ENCODE measurements at places on chromosomes 16 and 17.

- no peak for DNase-seq
Measured at GRCh38 chr16:83066881-83067280, 440.1 kb downstream of the CDH13 start.

- no peak for DNase-seq
Measured at GRCh38 chr16:4460936-4461249, 13.5 kb downstream of the NMRAL1 start.

GRCh38 chr16:81707411-81708265, 71.5 kb upstream of the PLCG2 start:
- DNase-seq = no peak

GRCh38 chr16:81496742-81497141, 52.1 kb downstream of the CMIP start:
- DNase-seq = no peak

- peak; percentile 38 for DNase-seq
Measured at GRCh38 chr17:4444782-4445473, 11.2 kb downstream of the SPNS3 start.

- no peak for DNase-seq
Measured at GRCh38 chr17:80205811-80206210, 14.3 kb downstream of the SGSH start.

- DNase-seq = no peak
Measured at GRCh38 chr17:81508639-81509206, 3.9 kb downstream of the ACTG1 start.

- DNase-seq = no peak
Measured at GRCh38 chr16:65831903-65832666, 534.4 kb upstream of the CDH5 start.

GRCh38 chr16:18942061-18942460, 15.9 kb upstream of the SMG1 start:
- no peak for DNase-seq

GRCh38 chr17:76382351-76382802, 2.0 kb upstream of the SPHK1 start:
- peak; percentile 58 for DNase-seq

GRCh38 chr16:11528053-11528452, 58.7 kb downstream of the LITAF start:
- DNase-seq = no peak

DNA sequence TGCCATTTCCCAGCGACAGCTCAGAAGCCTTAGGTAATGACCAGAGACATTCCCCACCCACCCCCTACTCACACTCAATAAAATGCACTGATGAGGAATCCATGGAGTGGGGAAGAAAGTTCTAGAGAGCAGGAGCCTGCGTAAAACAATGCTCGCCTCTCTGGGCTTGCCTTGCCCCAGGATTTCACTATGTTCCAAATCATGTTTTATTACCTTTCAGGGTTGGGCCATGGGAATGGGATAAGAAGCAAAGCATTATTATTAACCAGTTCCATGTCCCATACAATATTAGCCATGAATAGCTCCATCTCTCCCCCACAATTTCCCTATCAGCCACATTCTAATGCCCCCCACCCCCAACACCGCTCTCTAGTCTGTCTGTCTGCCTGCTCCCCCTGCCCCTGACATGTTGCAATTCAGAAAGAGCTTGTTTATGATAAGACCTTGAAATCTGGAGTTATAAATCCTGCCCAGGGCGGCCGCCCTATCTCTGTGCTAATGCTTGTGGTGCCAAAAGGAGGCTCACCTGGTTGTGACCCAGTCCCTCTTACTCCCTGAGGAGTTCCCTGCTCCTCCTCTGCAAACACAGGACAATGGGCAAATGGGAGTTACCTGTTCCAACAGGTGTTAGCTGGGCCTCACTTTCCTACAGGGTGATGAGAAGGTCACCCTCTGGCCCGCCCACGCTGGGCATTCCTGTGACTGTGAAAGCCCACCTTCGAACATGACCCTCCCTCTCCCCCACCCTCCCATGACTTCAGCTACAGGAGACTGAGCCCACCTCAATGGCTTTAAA, 28.0 kb upstream of the DDX52 start:
- DNase-seq = no peak
